ENCODE measurements at places on chromosomes 5 and 9.

GRCh38 chr9:127451858-127452656 is 747 bp downstream of the LRSAM1 start:
- DNase-seq, result no peak

DNA sequence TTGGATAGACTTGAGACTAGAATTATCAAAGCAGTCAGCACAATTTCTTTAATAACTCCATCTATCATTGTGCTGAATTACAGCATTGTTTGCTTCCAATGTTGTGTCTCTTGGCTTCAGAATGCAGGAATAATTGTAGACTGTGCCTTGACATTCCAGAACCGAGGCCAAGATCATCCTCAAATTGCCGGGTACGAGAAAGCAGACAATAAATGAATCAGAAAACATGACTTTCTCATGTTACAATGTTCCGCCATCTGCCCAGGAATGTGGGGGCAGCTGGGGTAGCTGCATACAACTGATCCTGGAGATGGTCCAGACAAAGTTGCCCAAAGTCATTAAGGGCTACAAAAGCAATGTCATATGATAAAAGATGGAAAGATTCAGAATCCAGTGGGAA is 206.2 kb upstream of the SGCD start:
- no peak for DNase-seq

- no peak for DNase-seq
Observed at GRCh38 chr5:127210042-127210441, 80.6 kb upstream of the MEGF10 start.

GRCh38 chr9:69283003-69283402 is 42.0 kb upstream of the ENTREP1 start:
- no peak for DNase-seq

- no peak for DNase-seq
Observed at GRCh38 chr9:20295555-20295954, 326.7 kb downstream of the MLLT3 start.

- DNase-seq, result no peak
Observed at GRCh38 chr5:37272511-37272910, 23.3 kb upstream of the CPLANE1 start.

- DNase-seq, result no peak
Observed at GRCh38 chr9:5511476-5511875, 1.1 kb downstream of the PDCD1LG2 start.

DNA sequence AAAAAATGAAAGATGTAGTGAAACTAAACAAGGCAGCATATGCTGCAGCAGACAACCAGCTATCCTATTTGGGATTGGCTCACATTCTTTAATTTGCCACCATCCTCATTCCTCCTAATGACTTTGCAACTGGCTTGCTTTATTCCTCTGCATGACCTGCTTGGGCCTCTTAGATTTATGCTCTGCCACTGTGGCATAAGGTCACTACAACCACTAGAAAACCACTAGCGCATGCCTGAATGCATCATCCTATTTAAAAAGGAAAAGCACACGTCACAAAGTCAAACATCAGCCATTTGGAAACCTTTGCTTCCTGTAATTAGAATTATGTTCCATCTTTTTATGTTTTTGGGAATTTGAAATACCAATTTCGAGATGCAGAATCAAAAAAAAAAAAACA is 40.8 kb upstream of the CCDC152 start:
- DNase-seq, result no peak

Data from NCI-H1048 (cell line).